ENCODE measurements at places on chromosomes 7 and 10. TPM values are rescaled to one million over a fixed set of nuclear protein-coding genes. Genes with fewer than 3 reads are reported as not detected.

GRCh38 chr7:911791-912480 lies 35.6 kb downstream of the GET4 start:
- no peak for DNase-seq

DNA sequence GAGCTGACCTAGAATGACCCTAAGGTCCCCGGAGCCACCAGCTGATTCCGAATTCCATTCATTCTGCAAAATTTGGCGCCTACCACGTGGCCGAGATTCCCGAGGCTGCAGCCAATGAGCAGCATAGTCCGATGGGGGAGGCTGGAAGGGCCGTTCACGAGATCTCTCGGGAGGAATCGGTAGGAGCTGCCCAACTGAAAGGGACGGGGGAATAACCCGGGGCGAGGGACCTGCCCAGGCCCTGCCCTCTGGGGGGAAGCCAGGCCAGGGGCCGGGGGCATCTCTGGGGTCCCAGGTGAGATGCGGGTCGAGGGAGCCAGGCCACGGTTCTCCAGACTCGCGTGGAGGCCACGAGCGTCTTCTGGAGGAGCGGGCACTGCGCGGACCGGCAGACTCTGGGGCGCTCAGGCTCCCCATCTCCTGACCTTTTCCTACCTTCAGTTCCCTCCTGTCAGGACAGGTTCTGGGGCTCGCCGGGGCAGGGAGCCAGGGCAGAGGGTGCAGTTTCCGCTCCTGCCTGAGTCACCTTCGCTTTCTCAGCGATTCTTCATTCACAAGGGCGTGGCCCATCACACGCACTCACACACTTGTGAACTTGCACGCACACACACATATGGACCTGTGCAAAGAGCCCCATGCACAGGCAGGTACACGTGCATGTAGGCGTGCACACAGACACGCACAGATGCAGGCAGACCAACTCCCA lies 173.4 kb downstream of the RNF216 start:
- DNase-seq = no peak

DNA sequence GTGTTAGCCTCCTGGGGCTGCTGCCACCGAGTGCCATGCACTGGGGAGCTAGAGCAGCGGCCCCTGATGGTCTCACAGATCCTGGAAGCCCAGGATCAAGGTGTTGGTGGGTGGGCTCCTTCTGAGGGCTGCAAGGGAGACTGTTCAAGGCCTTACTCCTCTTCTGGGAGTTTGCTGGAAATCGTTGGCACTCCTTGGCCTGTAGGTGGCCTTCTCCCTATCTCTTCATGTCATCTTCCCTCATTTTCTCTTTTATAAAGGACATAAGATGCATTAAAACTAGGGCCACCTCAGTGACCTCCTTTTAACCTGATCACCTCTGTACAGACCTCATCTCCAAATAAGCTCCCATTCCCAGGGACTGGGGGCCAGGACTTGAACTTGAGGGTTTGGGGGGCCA lies 27.0 kb upstream of the ZNF862 start:
- no peak for DNase-seq

DNA sequence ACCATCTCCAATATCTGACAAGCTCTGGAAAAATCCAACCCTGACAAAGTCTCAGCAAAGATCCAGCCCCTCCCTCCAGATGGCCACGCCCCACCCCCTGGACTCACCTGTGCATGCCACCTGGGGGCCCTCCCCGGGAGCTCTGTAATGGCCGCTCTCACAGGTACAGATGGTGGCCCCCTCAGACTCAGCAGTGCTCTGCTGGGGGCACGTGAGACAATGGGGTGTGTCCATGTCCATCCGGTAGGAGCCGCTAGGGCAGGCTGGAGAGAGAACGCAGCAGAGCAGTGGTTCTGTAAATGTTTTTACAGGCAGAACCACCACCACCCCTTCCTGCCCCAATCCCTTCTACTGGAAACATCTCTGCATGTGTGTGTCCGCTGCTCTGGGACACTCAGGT lies 9.5 kb downstream of the EPHA1 start:
- DNase-seq = no peak

Gene KCNMA1
- total RNA-seq = 34.3 TPM

Gene C10orf67
- 0.82 TPM for total RNA-seq

All from tongue (tissue), 3 donors.